ENCODE measurements at places on chromosomes 2 and 18.

DNA sequence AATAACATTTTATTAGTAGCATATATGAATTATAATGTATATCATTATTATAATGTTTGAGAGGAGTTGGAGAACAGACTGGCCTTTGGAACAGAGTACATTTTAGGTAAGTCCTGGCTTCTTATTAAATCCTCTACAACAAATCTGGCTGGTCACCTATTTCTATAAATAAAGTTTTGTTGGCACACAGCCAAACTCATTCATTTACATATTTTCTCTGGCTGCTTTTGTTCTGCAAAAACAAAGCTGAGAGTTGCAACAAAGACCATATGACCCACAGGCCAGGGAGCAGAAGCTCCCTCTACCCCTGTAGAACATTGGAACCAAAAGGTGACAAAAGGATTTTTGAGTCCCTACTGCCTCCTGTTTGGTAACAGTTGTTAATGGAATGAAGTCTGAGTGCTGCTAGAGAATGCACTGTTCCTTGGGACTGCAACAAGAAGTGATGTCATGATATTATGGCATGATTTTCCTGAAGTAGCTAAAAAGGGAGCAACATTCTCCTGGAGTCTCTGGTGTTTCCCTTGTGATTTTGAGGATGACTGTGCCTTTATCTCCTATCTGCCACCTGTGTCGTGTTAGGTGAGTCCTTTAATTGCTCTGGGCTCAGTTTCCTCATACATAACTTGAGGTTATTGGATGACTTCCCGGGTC, 22.0 kb upstream of the SP9 start:
- no peak for DNase-seq

GRCh38 chr2:3814706-3815245, 111.4 kb downstream of the DCDC2C start:
- DNase-seq: no peak

DNA sequence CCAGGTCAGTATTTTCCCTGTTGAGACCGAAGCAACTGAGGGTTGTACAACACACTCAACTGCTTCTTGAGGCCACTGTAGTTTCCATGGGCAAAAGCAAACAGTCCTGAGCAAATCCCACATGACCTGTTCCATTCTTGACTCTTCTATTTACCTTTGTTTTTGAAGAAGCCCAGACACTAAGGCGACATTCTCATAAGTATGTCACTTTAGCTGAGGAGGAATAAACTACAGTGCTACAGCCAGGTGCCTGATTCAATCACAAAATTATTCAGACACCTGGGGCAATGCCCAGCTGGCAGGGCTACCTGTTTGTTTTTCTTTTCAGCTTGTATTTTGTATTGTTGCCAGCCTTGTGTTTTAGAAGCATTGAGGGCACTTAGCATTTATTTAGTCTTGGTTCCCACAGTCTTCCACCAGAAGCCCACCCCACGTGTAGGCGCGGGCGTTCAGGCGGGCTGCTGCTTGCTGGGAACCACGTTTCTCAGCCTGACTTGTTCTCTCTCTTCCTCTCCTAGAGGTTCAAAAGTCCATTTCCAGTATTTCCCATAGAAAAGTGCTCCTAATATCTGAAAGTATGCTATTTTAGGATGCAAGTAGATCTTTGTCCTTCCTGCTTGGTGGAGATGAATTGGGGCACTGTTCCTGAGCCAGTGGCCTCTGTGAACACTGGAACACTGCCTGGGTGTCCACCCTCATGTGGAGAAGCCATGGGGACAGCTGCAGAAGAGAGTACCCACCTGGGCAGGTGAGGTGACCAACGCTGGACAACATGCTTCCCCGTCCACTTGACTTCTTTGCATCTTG, 99.0 kb upstream of the COPS8 start:
- DNase-seq: no peak

GRCh38 chr18:36181898-36182506, 5.3 kb upstream of the MOCOS start:
- DNase-seq: no peak

GRCh38 chr2:161761160-161761559, 136.9 kb downstream of the SLC4A10 start:
- no peak for DNase-seq

DNA sequence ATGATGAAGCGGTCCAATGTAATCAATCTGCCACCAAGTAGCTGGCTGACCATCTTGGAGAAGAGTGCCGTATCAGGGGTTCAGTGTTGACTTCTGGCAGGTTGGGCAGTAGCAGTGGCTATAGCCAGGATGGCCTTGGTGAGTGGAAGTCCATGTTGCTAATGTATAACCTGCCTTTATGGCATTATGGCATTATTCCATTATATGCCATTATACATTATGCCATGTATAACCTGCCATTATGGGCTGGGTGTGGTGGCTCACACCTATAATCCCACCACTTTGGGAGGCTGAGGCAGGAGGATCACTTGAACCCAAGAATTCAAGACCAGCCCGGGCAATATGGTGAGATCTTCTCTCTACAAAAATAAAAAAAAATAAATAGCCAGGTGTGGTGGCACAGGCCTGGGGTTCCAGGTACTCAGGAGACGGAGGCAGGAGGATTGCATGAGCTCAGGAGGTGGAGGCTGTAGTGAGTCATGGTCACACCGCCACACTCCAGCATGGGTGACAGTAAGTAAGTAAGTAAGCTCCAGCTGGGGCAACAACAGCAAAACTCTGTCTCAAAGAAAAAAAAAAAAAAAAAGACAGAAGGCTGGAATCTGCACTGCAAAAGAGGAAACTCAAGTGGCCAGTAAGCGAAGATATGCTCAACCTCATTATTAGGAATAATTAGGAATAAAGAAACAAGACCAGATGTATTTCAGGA, 24.4 kb upstream of the EMILIN2 start:
- no peak for DNase-seq

- peak; percentile 9 for DNase-seq
Measured at GRCh38 chr2:38875227-38875575, 533 bp downstream of the DHX57 start.

DNA sequence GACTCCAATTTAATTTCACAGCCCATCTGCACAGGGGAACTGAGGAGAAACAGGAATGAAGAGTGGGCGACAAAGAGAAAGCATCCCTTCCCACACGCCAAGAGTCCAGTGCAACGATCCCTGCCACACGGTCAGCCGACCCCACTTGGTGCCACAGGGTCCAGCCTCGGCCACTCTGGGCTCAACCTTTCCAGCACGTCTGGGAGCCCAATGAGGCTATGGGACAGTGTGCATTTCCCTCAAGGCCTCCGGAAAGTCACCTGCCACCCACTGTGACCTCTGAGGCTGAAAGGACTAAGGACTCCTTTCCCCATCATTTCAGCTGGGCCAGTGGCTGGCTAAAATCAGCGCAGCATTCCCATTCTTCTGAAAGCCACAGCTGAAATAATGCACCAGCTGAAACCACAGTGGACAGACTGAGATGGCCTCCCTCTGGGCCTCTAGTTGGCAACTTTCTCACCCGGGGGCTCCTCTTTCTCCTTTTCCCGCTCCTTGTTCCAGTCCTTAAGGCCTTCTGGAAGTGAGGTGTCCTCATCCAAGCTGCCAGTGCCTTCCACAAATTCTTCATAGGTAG, 21.2 kb downstream of the TUBB6 start:
- DNase-seq: no peak

GRCh38 chr2:97750017-97750416, 36.6 kb downstream of the ZAP70 start:
- DNase-seq: no peak

DNA sequence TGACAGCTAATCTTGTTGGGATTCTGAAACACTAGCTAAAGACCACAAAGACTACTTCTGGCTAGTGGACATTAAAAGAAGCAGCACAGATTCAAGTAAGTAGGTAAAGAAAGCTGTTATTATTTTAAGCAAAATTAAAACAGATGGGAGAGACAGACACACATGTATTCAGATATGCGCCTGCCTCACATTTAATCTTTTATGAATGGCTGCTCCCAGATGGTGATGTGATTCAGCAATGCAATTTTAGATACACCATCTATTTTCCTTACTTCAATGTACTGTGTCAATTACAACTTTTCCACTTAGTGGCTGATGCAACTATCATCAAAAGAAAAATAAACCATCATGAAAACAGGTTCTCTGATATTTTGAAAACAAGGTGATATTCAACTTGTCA, 133.0 kb upstream of the PGAP1 start:
- DNase-seq: no peak

- no peak for DNase-seq
Measured at GRCh38 chr2:23027396-23027795, 357.6 kb upstream of the KLHL29 start.

- DNase-seq: peak; percentile 20
Measured at GRCh38 chr2:206990360-206990759, 51.0 kb downstream of the CPO start.

GRCh38 chr2:226600184-226600583, 199.4 kb downstream of the IRS1 start:
- no peak for DNase-seq

- no peak for DNase-seq
Measured at GRCh38 chr18:73923866-73924265, 223.8 kb downstream of the FBXO15 start.

DNA sequence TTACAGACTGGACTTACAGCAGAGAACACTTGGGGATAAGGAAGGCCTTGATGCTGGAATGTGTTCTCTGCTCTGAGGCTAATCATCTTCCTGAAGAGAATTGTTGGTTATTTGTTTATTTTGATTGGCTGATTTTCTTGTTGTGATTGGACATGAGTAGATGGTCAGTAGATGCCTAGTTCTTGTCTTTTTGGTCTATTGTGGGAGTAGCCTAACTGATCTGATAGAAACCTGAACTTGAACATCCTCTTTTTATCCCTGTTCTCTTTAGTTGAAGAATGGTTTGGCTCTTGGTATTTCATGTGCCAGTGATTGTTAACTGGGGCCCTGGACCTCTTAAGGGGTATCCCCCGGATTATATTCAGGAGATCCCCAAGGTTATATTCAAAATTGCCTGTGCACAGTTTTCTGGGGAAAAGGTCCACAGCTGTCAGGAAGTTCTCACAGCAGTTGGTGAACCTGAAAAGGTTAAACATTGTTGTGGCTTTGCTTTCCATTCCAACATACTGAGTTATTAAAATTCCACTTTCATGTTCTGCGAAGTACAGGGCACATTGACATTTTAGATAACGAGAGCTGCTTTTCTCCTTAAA, 13.6 kb downstream of the TWSG1 start:
- DNase-seq: peak; percentile 55

GRCh38 chr18:51666763-51667191, 469.3 kb upstream of the MEX3C start:
- DNase-seq: peak; percentile 0

DNA sequence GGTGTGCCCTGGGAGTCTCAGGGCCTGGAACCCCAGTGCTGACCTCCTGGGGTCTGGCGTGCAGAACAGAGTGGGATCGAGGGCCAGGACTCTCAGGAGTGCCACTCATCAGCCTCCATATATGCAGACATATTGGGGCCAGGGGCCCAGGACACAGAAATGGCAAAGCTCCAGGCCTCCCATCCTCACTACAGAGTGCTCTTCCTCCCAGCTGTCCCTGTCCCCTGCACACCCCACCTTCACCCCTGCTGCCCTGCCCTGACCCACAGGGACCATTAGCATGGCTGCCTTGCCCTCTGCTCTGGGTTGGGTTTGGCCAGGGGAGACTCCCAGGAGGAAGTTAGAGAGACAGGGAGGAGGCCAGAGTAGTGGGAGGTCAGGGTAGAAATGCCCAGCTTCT, 2.8 kb downstream of the TEX51 start:
- no peak for DNase-seq

GRCh38 chr18:79523206-79523735, 127.5 kb downstream of the NFATC1 start:
- no peak for DNase-seq

GRCh38 chr18:75211002-75211621, 515 bp downstream of the TSHZ1 start:
- DNase-seq: no peak

- DNase-seq: peak; percentile 75
Measured at GRCh38 chr2:188524519-188525113, 232.9 kb downstream of the GULP1 start.

- no peak for DNase-seq
Measured at GRCh38 chr2:95234286-95234785, 27.0 kb downstream of the ZNF892 start.

DNA sequence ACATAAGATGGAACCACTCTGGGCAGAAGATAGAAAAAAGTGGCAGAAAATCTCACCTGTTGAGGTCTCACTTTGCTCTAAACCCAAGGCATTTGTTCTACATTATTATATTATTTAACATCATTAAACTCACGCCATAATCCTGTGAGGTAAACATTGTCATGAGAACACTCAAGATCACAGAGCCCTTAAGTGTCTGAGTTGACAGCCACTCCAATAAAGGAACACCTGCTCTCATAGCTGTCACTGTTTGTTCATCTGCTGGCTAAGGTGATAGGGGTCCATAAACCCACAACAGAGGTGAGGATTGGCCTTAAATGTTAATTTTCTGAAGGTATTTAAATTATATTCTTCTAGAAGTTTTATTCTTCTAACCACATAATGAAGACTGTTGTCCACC, 439.7 kb downstream of the RIT2 start:
- no peak for DNase-seq

DNA sequence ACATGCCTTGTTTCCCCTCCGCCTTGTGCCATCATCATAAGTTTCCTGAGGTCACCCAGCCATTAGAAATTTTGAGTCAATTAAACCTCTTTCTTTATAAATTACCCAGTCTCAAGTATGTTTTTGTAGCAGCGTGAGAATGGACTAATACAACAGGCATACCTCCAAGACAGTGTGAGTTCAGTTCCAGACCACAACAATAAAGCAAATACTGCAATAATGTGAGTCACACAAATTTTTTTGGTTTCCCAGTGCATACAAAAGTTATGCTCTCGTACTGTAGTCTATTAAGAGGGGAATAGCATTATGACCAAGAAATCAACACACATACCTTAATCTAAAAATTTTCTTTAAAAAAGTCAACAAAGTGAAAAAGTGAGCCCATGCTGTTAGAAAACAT, 217.2 kb downstream of the NR4A2 start:
- peak; percentile 39 for DNase-seq

DNA sequence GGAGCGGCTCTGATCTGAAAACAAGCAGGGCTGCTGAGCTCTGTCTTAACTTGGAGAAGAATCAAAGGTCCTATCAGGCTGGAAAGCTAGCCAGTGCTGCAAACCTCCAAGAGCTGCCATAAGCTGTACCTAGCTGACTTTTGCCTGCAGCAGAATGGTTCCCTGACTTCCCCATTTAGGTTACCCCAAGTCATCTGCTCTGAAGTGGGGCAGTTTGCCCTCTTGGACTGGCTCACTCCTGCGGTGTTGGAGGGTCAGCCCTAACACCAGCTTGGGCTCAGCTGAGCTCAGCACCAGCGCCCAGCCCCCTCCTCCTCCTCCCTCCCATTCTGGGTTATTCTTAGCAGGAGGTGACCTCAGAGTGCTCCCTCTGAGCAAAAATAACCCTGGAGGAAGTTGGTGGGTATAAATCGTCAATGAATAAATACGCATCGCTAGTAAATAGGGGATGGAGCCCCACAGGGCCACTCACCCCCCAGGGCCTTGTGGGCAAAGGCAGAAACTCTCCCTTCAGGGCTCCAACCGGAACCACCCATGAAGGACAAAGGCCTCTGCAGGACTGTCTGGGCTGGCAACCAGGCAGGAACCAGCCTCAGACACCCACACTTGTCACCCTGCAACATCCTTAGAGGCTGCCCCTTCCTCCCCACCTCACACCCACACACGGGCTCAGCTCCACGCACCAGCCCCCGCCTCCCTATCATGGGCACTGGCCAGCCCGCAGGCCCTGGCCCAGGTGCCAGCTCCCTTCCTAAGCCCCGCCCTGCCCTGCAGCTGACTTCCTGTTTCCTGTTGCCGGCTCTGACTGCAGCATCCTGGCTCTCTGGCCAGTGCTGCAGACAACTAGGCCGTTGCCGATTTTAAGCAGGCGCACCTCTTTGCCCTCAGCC, 46.9 kb downstream of the DNMT3A start:
- peak; percentile 35 for DNase-seq

All from fibroblast of mammary gland (primary cell).